ENCODE measurements at places on chromosomes 6 and 20.

- DNase-seq: no peak
Observed at GRCh38 chr6:134230087-134230700, 87.7 kb downstream of the SGK1 start.

DNA sequence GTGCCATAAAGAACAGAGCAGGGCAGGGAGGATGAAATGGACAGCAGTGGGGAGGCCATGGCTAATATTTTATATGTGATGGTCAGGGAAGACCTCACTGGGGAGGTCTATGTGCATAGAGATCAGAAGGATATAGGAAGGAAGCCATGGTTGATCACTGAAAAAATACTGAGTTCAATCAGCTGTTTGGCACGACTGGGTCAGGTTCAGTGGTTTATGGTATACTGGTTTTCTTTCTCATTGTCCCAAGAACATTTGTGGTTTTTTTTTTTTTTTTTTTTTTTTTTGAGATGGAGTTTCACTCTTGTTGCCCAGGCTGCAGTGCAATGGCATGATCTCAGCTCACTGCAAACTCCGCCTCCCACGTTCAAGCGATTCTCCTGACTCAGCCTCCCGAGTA is 78.3 kb upstream of the TIAM2 start:
- DNase-seq: no peak

DNA sequence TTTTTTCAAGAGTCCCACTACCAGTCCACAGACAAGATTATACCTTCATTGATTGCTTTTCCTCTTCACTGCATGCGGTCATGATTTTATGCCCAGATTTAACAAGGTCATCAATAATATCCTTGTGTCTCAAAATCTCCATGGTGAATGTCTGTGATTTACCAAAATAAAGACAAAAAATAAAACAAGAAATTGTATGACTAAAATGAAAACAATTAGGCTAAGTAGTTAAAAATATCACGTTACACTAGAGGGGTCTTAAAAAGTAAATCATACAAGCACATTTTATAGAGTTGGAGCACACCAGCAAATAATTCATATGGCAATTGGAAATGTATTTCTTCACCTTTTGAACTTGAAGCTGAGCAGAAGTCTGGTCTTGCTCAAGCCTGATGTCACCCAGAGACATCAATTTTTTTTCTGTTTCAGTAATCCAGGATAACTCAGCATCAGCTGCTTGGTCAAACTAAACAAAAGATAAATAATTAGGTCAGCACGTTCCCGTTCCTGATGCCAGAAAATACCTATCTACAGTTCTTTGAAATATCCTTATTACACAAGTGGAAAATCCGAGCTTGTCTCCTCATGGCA is 125.4 kb downstream of the DST start:
- DNase-seq: no peak

DNA sequence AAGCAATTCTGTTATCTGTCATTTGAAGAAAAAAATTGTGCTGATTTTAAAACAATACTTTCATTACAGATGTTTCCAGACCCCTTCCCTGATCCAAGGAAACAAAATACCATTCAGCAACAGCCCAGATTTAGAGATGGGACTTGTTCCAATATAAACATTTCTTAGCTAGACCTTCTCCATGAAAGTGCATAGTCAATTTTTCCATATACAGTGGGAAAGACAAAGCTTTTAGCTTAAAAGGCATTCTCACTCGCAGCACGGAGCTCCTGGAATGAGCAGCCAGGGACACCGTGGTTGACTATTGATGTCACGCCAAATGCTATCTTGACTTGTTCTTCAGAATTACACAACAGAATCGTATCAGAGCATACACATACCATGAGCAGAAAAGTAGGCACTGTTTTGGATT is 21.5 kb downstream of the LAMA4 start:
- no peak for DNase-seq

DNA sequence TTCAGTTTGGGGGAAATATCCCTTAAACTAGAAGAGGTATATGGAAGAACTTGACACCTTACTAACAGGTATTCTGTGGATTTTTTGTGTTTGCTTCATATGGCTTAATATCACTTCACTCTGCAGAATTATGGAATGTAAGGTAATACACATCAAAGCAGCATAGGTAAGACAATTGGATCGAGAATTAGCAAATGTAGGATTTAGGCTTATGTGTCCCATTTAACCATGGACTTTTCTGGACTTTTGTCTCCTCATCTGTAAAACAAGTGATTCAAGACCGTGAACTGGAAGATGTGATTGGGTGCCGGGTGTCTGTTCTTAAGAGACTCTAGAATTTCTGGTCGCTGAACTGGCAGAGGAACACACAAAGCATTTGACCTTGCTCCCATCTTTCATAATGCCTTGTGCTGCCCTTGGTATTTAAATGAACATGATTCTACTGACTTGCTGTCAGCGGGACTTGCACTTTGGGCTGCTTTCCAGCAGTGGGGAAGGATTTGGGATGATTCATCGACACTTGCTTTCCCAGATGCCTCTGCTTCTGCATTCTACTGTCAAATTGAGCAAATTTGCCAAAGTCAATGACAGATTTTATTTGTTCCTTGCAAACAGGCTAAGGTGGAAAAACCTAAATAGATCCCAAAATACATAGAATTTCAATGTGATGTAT is 199.8 kb downstream of the PLCB1 start:
- no peak for DNase-seq

- DNase-seq: no peak
Observed at GRCh38 chr6:37884548-37884947, 65.0 kb downstream of the ZFAND3 start.
